ENCODE measurements at places on chromosomes 13 and 19.
A peak's percentile ranks its signal among the peaks of the same experiment; 100 is the strongest.

DNA sequence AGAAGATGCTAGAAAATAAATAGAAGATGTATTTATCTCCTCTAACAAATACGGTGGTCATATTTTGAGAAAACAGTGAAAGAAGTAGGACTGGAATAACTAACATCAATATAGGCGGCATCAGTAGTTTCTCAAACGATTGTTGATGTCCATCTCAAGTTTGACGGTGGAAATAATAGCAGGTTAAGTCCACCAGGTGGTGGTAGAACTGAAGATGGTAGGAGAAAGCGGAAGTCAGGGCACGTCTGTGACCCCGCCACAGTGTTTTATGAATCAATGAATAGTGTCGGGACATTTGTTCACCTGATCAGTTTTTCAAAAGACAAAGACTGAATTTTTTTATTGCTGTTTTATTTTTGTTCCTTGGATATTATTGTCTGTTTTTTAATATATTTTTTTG lies 706.4 kb upstream of the SLC10A2 start:
- no peak for DNase-seq

DNA sequence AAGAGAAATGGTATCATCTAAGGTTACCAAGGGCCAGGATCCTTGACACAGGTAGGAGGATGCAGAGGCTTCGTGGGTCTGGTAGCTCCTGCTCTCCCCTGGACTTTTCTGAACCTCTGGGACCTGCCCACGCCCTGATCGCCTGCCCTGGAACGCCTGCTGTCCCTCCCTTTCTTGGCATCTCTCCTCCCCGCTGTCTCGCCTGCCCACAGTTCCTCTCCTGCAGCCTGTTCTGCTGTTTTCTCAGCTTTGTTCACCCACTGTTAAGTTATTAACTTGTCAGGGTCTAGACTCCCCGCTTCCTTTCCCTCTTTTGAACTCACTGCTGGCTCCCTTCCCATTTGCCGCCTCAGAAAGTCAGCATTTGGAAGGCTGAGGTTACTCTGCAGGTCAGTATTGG lies 19.8 kb downstream of the SERP2 start:
- DNase-seq: no peak

GRCh38 chr13:81714513-81714912 lies 1373.6 kb upstream of the SPRY2 start:
- DNase-seq: no peak

- no peak for DNase-seq
These were observed 118.0 kb downstream of the KL start for GRCh38 chr13:33134213-33134612.

DNA sequence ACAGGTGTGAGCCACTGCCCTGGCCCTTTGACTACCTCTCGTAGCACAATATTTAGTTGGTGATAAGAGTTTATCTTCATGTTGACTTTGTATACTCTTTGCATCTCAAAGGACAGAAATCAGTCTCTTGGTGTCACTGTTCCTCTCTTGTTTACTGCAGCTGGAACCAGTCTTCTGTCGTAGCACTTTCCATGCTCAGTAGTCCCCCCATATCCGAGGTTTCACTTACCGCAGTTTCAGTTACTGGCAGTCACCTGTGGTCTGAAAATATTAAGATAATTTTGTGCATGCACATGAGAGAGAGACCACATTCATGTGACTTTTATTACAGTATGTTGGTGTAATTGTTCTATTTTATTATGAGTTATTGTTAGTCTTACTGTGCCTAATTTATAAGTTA lies 49.1 kb downstream of the WASF3 start:
- DNase-seq: no peak

DNA sequence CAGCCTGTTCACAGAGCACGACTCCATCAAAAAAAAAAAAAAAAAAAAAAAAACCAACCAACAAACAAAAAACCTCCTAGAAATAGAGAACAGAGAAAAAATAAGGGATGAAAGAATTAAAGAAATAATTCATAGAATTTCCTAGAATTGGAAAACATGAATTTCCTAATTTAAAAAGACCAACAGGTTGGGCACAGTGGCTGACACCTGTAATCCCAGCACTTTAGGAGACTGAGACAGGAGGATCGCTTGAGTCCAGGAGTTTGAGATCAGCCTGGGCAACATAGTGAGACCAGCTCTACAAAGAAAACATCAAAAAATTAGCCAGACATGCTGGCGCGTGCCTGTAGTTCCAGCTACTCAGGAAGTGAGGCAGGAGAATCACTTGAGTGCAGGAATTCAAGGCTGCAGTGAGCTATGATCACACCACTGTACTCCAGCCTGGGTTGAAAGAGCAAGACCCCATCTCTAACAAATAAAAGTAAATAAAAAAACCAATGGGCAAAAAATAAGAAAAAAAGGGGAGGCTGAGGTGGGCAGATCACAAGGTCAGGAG lies 6.5 kb downstream of the SPART start:
- no peak for DNase-seq

DNA sequence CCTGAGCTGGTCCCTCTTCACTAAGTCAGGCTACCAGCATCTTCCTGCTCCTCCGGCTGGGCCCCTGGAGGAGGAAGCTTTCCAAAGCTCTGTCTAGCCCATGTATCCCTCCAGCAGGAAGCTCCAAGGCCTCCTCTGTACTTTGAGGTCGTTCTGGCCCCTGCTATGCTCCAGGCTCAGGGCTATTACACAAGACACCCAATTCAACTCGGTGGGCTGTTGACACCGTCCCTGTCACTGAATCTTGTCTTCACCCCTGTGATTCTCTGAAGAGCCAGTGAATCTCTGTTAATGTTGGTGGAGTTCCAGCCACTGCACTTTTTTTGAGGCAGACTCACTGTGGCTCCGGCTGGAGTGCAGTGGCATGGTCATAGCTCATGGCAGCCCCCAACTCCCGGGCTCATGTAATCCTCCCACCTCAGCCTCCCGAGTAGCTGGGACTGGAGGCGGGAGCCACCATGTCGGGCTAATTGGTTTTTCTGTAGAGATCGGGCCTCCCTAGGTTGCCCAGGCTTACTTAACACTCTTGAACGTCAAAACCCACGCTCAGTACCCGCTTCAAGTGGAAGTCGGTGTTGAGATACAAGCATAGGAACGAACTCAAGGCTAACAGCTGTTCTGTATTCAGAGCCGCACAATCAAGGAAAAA lies 512 bp upstream of the REX1BD start:
- DNase-seq: no peak

- no peak for DNase-seq
These were observed 15.5 kb downstream of the SLC25A30 start for GRCh38 chr13:45402641-45403040.

GRCh38 chr13:98826146-98826545 lies 73.7 kb upstream of the SLC15A1 start:
- DNase-seq: no peak

DNA sequence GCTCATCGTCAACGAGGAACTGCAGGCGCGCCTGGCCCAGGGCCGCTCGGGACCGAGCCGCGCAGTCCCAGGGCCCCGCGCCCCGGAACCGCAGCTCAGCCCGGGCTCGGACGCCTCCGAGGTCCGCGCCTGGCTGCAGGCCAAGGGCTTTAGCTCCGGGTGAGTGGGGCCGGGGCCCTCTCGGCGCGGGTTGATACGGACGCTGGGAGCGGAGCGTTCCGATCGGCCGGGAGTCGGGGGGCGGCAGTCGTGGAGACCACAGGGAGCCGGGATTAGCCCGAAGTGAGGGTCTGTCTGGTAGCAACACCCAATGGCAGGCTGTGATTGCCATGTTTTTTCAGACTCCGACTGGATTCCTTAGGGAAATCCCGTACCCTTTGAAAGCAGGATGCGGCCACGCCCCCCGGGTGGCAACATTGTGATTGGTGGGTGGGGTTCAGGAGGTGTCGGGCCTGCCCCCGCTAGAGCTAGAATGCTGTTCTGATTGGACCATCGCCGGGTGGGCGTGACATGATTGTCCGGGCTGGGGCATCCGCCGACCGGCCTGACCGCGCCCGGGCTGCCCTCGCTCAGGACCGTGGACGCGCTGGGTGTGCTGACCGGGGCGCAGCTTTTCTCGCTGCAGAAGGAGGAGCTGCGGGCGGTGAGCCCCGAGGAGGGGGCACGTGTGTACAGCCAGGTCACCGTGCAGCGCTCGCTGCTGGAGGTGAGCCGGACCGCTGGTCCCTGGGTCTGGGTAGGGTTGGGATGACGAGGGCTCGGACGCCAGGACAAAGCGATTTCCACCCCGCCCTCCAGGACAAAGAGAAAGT lies 11.3 kb downstream of the EPS8L1 start:
- peak; percentile 74 for DNase-seq

- no peak for DNase-seq
These were observed 41.8 kb upstream of the CD177 start for GRCh38 chr19:43311706-43312105.

GRCh38 chr13:75864718-75865117 lies 228.6 kb downstream of the LMO7 start:
- no peak for DNase-seq

GRCh38 chr13:100298116-100298681 lies 209.3 kb downstream of the PCCA start:
- no peak for DNase-seq

DNA sequence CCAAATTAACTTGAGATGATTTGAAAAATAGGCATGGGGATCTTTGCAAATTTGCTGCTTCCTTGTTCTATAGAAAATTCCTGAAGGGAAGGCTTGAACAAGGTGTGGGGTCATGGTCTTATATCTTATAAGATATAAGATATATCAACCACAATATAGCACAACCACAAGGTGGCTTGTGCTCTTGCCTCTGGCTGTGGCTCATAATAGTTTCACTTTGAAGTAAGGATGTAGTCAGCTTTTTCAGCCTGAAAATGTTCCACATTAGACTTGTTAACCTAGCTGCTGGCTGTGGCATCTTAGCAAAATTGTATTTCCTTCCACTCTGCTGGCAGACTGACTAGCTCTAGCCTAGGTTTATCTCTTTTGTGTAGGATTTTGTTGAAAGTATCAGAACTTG lies 169.7 kb downstream of the KLF5 start:
- peak; percentile 20 for DNase-seq

GRCh38 chr13:100014621-100015020 lies 33.0 kb downstream of the ZIC2 start:
- no peak for DNase-seq

- no peak for DNase-seq
These were observed 191.6 kb downstream of the NUFIP1 start for GRCh38 chr13:44797685-44798084.

All from stimulated activated CD4-positive, alpha-beta T cell treated with anti-CD3 and anti-CD28 coated beads, Interleukin-15, amount 100 ng/mL, for 24 hours (primary cell).